ENCODE measurements at places on chromosomes 4 and X.

DNA sequence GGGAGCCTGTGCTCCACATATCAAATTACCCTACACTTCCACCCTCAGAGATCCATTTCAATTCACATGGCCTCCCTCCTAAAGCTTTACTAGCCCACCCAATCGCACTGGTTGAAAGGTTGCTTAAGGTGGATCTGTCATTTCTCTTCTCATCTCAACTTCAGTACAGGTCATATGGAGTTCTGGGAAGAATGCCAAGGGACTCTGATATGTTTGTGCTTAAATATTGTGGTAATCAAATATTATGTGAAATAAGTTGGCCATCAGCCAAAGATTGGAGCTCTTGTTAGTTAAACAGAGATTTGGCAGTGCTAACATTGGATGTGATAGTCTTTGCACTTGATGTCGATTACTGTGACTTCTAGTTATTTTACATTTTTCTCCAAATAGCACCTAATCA, 20.5 kb downstream of the SEPTIN6 start:
- no peak for DNase-seq

DNA sequence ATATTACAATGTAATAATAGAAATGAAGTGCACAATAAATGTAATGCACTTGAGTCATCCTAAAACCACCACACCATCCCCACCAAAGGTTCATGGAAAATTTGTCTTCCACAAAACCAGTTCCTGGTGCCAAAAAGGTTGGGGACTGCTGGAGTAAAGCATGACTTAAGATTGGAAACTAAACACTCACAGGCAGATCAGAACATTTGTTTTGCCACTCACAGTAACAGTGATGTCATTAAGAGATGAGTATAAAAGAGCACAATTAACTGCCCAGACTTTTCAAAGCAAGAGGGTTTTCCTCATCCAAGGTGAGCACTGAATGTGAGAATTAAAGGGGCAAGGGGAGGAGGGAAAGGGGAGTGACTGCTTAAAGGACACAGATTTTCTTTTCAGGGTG, 35.6 kb downstream of the MAP7D3 start:
- DNase-seq: no peak

GRCh38 chr4:146142768-146143167, 32.8 kb upstream of the LSM6 start:
- no peak for DNase-seq

DNA sequence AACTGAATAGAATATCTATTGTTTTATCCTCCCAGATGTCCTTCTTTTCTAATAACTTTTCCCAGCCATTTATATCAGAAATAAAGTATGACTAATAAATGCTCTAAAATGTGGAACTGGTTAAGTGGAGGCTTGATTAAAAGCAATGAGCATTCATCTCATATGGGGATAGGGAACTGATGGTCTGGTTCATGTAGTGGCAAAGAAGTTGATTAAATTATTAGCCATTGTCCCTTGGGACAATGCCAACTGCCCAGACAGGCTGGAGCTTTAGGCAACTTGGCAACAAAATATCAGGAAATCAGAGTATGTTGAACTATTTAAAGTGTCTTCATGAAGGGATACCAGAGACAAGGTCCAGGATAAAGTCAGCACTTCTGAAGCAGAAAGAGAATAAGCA, 24.2 kb downstream of the TRO start:
- no peak for DNase-seq

DNA sequence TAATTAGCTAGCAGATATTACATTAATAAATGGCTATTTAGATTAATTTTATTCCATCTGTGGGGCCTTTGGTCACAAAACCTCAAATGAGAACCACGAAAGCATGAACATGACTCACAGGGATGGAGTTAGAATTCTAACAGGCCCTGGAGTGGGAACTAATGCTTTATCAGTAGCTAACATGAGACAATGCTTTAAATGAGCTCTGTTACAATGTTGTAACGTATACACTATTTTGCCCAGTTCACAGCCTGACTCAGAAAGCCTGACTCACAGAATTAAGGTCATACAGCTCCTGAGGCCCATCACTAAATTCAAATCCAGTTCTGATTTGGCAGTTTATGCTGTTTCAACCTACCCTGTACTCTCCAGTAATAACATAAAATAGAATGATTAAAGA, 23.2 kb downstream of the VEGFC start:
- DNase-seq: no peak

GRCh38 chr4:188534917-188535316, 395.7 kb downstream of the TRIML1 start:
- DNase-seq: no peak

Measured in activated CD4-positive, alpha-beta T cell treated with anti-CD3 and anti-CD28 coated beads, Interleukin-2, amount 50 U/mL, for 48 hours (primary cell).